Right cardiac atrium (tissue), 5 donors: ENCODE measurements at places on chromosomes 1 and 21. TPM values are rescaled to one million over a fixed set of nuclear protein-coding genes. Genes with fewer than 3 reads are reported as not detected.

The SPRR2B gene
- not detected for total RNA-seq

The TINAGL1 gene
- 141 TPM for total RNA-seq

The C4BPB gene
- 0.43 TPM for total RNA-seq

The CASQ2 gene
- total RNA-seq, result 823 TPM

The RBM11 gene
- total RNA-seq, result 5.0 TPM

The UBE2U gene
- total RNA-seq, result not detected

The HAO2 gene
- total RNA-seq, result not detected

The KCNJ10 gene
- total RNA-seq, result 0.23 TPM

The ANKRD35 gene
- 2.0 TPM for total RNA-seq

The LPAR3 gene
- 49.0 TPM for total RNA-seq

The OR2L2 gene
- not detected for total RNA-seq

The TMEM200B gene
- total RNA-seq, result 4.0 TPM

The AMPD1 gene
- not detected for total RNA-seq

The USH2A gene
- total RNA-seq, result 4.3 TPM

The PRRX1 gene
- total RNA-seq, result 60.8 TPM

The TCHHL1 gene
- not detected for total RNA-seq

DNA sequence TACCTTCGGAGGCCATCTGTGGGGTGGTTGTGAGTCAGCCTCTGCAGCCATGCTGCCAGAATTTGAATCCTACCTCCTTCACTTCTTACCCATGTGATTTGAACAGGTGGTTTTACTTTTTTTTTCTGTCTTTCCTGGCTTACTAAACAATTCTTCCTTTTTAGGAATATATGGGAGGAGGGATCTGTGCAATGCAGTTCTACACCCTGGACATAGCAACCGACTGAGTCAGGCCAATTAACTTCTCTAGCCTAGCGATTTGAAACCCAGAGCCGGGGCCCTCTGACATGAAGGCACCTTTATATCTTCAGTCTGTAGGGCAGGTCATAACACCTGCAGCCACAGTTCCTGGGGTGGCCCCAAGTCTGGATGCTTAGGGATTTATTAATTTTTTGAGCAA, 83.6 kb downstream of the ST6GALNAC3 start:
- DNase-seq, result no peak

DNA sequence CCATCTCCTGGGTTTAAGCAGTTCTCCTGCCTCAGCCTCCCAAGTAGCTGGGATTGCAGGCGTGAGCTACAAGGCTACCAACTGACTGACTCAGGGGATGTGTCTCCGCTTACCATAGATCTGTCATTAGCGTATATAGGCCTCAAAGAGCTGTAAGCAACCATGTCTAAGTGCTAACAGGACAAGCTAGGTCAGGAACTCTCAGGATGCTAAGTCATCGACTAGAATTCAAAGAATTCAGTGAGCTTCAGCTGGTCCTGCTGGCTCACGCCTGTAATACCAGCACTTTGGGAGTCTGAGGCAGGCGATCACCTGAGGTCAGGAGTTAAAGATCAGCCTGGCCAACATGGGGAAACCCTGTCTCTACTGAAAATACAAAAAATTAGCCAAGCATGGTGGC, 29.5 kb downstream of the CAPN2 start:
- DNase-seq, result no peak

DNA sequence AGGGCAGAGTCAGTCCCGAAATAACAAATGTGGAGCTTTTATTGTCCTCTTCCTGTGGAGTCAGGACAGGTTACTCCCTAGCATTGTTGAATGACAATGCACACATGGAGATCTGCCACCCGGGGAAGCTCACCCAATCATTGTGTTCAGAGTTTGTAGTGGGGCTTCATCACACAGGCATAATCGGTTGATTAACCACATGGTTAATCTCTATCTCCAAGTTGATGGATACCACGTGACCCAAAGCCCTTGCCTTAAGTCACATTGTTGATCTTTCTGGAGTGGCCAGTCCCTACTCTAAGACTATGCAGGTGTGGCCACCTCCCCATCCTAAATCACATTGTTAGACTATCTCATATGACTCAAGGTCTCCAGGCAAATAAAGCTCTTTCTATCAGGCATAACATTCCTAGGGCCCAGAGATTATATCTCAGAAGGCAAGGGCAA, 2.6 kb upstream of the C1orf141 start:
- no peak for DNase-seq

GRCh38 chr21:42102076-42102475, 31.0 kb downstream of the UMODL1 start:
- DNase-seq, result no peak

- peak; percentile 79 for DNase-seq
Observed at GRCh38 chr1:61588736-61589672, 135.9 kb downstream of the TM2D1 start.

DNA sequence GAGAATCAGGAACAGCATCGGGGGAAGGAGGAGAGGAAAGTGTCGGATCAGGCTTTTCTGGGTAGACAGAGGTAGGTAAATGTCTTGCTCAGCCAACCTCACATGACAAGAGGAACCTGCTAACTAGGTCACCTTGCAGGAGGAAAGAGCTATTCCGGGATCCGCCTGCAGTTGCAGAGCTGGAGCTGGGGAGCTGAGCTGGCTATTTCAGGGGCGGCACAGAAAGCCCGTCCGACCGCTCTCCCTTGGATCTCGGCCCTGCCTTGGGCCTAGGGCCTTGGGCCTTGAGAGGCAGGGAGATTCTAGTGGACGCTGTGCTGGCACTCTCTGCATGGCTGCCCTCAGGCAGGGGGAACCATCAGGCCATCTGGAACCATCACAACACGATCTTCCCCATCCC, 56.5 kb upstream of the CTPS1 start:
- no peak for DNase-seq

- peak; percentile 91 for DNase-seq
Observed at GRCh38 chr1:153494976-153495535, 34.6 kb upstream of the S100A7 start.

DNA sequence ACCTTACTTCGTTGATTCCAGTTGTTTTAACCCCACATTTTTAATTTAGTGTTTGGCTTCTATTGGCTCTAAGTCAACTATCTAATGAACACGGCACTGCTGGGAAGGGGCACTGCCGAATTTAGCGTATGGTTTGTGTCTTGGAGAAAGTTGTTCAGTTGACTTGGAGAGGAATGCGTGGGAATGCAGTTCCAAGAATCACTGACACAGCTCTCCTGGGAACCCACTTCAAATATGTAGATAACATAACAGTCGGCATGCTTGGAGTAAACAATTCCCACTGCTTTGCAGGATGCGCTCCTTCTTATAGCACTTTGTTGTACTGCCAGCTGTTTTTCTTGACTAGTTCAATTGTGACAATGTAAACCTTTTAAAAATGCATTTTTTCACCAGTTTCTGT, 104.3 kb downstream of the RYR2 start:
- no peak for DNase-seq

DNA sequence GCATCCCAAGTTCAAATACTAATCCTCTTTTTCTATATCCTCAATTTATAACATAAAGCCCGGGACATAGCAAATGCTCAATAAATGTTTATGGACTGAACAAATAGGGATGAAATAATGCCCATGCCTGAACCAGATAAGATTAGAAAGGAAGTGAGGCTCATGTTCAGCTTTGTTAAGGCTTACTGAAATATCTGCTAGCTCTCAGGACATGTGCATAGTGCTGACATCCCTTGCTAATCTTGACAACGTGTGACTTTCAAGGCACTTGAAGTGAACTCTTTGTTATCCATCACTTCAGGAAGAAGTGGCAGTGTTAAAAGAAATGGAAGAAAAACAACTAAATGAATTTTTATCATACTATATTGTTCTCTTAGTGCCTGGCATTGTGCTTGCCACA, 260.3 kb upstream of the SGIP1 start:
- no peak for DNase-seq

GRCh38 chr1:60865166-60865565, 217.2 kb upstream of the NFIA start:
- DNase-seq, result no peak

GRCh38 chr1:154104433-154105082, 50.3 kb downstream of the NUP210L start:
- DNase-seq, result no peak

DNA sequence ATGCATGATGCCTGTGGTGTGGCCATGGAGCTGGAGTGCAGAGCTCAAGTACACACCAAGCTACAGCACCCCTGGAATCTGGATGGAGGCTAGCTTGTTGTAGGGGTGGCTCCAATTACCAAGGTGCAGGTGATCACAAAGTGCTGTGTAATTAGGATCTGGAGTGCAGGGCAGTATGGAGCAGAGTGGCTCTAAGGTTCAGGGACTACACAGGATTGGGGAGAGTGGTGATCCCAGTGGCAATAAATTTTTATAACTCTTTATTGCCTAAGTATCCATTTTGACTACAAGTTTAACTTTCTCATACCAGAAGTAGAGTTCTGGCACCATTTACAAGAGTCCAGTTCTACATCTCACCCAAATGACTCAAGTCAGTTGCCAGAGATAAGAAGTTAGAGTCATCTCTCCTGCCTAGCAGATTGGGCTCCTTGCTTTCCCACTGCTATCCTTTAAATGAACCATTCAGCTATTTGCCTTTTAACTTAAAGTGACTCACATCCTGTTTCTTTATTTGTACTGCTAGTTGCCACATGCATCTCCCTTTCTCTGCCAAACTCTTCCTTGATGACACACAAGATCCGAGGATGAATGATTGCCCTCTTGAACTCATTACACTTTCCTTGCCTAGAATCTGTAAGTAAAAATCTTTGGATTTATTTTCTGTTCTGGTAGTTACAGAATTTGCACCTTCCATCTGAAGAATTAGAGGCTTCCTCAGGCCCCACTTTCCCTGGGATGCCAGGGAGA, 427.2 kb downstream of the KCNT2 start:
- no peak for DNase-seq

DNA sequence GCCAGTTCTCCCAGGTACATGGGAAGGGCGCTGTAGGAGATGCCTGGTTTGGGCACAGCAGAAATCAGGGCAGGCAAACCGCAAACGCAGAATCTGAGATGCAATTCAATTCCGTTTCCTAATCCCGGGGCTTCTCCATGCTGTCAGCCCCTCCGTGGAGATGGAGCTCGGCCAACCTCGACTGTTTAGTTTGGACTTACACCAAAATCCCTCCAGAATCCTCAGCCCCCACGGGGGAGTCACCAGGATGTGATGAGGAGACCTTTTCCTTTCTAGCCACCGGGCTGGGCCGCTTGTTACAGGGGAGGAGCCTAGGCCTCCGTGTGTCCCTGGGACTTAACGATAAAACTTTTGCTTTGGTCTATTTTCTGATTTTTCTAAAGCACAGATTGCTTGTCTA, 7.9 kb downstream of the SLC2A7 start:
- no peak for DNase-seq

DNA sequence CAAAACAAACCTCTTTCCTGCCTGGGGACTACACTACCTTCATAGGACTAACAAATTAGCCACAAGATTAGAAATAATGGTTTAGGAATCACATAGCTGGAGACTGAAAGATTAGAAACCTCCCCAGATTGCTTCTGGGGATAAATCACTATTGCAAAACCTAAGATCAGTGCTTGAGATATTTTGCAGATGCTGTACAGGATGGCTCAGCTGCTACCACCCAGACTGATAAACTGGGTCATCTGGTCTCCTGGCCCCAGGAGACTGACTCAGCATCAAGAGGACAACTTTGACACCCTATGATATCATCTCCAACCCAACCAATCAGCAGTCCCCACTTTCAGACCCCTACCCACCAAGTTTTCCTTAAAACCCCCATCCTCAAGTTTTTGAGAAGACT, 137.0 kb downstream of the LRRC53 start:
- DNase-seq, result no peak

GRCh38 chr1:38084113-38084512, 37.5 kb upstream of the POU3F1 start:
- DNase-seq, result no peak
